NK-92 treated with Interleukin-12 subunit alpha and Interleukin-12 subunit beta, amount 100 ng/mL, for 24 hours (cell line): ENCODE measurements at places on chromosomes 7 and 10.

DNA sequence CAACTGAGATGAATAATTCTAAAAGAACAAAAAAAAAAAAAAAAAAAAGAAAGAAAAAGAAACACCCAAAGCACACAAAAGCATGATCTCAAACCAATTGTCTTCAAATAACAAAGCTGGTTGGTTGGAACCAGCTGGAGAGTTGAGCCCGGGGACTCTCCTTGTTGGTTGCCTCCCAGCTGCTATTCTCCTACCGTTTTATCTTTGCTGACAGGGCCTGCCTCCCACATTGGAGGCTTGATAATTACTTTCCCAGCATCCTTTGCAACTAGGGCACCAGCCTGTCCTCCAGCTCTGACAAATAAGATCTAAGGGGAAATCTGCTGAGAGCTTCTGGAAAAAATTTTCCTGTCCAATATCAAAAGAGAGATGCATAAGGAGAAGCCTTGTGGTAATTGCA lies 6.8 kb downstream of the PON1 start:
- no peak for DNase-seq

- DNase-seq, result no peak
Measured at GRCh38 chr10:112951359-112952281, 1.6 kb downstream of the TCF7L2 start.

GRCh38 chr7:64180989-64181388 lies 26.0 kb upstream of the ZNF735 start:
- DNase-seq, result no peak

DNA sequence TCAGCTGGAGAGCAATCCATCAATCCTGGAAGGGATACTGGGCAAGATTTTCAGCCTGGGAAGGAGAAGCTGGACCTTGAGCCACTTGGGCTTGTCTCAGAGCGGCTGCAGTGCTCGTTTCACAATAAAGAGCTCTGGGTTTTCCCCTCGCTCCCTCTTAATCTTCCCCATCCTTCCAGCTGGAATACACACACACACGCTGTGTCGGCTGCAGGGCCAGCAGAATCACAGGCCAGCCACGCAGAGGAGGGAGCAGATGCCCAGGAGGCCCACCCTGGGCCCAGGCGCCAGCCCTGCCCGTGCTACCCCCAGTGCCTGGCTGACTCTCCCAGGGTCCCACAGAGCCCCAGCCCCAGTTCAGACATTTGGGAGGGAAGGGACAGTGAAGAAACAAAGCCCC lies 255.1 kb downstream of the TNS3 start:
- no peak for DNase-seq

- no peak for DNase-seq
Measured at GRCh38 chr10:118590334-118590733, 5.1 kb downstream of the PRLHR start.

- DNase-seq, result no peak
Measured at GRCh38 chr10:47118326-47118725, 181.7 kb upstream of the GDF10 start.

DNA sequence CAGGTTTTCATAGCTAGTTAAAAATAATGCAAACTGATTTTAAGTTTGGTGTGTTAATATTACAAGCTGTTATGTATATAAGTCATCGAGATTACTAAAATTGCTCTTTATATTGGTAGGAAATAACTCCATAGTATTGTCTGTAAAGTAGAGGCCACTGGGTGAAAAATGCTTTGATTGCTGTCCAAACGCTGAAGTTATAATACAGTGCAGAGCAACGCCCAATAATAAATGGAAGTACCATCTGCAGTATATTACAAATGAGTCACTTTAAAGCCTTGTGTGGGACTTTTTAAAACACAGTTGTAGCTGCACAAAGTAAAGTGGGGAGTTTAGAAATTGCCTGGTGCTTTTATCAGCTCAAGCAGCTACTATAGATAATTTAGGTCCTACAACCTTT lies 196.1 kb downstream of the NXPH1 start:
- DNase-seq, result no peak
